Activated naive CD4-positive, alpha-beta T cell (primary cell): ENCODE measurements at places on chromosomes 1 and 21.

DNA sequence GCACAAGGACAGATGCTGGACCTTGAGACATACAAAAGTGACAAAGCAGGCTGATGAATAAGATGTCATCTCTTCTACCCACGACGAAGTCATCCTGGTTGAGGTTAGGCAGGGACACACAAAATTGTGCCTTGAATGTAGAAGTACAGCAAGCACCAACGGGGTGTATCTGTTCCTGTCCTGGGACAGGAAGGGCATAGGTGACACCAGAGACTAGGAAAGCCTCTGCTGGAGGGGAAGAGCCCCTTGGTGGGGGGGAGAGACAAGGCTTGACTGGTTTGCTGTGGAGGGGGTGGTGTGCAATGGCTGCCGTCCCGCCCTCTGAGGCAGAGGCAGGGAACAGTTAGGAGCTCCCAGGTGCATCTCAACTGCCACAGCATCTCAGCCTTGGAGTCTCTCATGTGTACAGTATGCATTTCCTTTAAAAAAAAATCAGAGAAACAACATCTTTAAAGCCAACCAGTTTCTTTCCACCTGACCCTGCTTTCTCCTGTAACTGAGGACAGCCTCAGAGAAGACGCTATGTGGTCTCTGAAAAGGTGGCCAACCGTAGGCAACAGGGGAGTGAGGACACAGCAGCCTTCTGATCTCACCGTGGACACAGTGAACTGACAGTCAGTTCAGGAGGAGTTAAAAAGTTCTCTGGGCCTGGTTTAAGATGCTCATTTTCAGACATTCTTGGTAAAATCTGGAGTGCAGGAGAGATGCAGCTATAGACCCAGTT is 17.7 kb upstream of the GFI1 start:
- no peak for DNase-seq

DNA sequence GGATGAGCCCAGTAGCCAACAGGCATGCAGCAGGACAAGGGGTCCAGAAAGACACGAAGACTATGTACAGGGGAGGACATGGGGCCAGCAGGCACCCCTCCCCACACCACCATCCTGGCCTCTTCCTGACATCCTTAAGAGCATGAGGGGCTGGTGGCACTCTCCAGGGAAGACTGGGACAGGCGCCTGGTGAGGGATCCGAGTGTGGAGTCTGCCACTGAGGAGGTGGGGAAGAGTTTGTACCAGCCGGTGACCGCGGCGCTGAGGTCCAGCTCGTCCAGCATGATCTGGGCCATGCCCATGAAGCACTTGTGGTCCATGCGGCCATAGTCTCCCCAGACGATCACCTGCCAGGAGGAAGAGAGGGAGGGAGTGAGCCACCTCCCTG is 39.1 kb downstream of the RIMS3 start:
- no peak for DNase-seq

- no peak for DNase-seq
Observed at GRCh38 chr1:99532276-99532580, 113.7 kb upstream of the PALMD start.

GRCh38 chr21:44869781-44870747 is 3.4 kb downstream of the PTTG1IP start:
- no peak for DNase-seq

- DNase-seq: no peak
Observed at GRCh38 chr1:179217943-179218507, 11.5 kb downstream of the ABL2 start.

DNA sequence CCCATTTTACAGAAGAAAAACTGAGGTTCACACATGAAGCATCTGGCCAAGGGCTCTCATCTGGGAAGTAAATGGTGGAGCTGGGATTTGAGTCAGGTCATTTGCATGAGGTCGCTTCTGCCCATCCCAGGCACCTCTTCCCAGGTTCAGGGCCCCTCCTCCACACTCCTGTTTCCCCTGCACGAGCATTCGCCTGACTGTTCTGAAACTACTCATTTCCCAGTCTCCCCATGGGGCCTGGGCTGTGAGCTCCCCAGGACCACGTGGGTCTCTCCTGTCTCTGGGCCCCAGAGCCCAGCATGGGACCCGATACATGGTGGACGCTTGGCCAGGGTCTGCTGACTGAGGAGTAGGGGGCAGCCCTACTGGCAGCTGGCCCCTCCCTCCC is 360.8 kb downstream of the MATN1 start:
- no peak for DNase-seq

- DNase-seq: no peak
Observed at GRCh38 chr21:41458121-41458520, 32.1 kb downstream of the MX1 start.

DNA sequence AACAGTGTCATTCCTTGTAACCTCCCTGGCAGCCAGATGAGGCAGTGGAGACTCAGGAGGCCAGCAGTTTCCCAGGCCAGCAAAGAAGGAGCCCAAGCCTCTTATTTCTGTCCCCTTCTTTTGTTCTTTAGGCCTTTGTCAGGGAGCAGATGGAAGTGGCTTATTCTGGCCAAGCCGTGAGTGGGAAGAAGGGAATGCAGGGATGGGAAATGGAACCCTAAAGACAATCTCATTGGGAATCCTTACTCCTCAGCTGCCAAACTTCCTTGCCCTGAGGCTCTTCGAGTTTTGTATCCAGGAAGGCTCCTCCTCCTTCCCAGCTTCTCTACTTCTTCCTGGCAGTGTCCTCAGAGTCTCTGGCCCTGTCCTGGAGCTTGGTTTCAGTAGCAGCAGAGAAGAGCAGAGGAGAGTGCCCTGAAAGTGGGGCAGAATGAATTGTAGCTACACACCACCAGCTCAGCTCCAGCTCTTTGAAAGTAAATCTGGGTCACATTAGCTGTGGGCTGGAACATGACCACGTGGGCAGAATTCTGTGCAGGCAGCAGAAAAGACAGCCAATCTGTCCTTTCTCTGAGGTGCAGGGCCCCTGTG is 63.9 kb downstream of the NDUFS5 start:
- DNase-seq: no peak

DNA sequence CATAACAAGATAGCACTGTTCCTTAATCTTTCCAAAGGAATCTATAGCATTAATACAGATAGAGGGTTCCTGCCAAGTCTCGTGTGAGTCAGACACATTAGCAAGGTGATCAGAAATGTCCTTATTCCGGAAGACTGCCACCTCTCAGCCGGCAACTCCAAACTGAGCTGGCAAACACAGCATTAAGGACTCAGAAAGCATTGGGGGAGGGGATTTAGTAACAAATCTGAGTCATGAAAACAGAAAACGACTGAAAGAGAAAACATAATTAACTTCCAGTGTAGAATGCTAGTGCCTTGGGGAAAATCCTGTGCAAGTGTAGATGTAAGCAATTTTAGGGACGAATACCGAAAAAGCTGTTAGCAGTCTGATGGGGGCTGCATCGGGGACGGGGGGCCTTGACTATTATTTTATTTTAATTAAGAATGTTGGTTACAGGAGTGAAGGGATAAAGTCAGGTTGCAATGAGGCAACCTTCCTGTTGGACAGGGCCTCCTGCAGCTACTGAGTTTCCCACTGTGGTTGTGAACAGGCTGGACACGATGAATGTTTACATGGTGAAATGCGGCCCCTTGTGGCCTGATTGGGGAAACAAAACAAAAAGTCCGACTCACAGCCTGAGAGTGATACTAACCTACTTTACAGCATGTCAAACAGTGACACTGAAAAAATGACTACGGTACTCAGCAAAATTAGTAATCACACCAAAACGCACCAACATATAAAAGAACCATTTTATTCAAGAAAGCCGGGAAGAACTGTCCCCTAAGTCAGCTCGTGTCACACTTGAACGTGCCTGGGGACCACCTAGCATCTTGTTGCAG is 20.7 kb downstream of the MIS18A start:
- no peak for DNase-seq

DNA sequence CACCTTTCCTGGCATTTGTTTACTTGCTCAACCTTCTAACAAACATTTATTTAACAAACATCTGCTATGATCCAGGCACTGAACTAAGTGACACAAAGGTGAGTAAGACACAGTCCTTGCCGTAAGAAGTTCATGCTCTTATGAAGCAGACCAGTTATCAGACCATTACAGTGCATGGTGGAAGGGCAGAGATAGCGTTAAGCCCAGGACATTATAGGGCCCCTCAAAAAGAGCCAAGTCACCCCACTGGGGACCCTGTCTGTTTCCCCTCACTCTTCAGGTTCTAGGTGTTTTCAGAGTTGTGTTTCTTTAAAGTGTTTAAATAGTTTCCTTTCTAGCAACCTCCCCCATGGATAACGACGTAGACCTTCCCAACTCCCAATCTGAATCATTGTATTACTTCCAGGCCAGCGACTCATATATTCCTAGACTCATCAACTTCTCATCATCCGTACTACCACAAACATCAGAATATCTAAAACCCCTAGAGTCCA is 39.3 kb downstream of the TCP10L start:
- DNase-seq: no peak

DNA sequence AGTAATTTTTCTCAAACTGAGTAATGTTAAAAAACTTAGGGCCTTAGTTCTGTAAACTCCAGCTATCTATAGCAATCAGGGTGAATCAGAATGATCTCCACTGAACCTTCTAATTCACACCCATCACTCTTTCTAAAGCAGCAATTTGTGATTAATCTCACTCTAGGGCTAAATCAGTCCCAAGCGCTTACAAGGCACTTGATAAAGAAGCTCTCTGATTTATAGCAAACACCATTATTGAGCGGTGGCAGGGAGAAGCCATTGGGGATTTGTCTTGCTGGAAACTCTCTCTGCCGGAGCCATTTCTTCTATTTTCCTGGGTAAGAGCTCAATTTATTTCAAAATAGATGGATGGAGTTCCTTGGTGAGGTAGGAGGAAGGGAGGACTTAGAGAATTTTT is 77.0 kb downstream of the OMA1 start:
- no peak for DNase-seq

- DNase-seq: no peak
Observed at GRCh38 chr1:151436985-151437384, 22.3 kb downstream of the POGZ start.

GRCh38 chr1:227926216-227926791 is 21.4 kb downstream of the WNT9A start:
- DNase-seq: no peak

DNA sequence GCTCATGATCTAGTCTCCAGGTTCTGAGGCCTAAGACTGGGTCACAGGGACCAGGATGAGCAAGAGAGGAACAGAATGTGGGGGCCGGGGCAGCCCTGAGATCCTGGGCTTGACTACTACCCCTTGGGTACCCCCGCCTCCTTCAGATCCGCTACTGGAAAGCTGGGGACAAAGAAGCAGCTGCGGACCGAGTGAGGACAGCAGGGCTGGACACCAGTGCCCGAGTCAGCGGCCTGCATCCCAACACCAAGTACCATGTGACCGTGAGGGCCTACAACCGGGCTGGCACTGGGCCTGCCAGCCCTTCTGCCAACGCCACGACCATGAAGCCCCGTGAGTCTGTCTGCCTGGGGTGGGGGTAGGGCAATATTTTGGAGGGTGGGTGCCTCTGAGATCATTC is 12.5 kb downstream of the TMEM81 start:
- DNase-seq: no peak

DNA sequence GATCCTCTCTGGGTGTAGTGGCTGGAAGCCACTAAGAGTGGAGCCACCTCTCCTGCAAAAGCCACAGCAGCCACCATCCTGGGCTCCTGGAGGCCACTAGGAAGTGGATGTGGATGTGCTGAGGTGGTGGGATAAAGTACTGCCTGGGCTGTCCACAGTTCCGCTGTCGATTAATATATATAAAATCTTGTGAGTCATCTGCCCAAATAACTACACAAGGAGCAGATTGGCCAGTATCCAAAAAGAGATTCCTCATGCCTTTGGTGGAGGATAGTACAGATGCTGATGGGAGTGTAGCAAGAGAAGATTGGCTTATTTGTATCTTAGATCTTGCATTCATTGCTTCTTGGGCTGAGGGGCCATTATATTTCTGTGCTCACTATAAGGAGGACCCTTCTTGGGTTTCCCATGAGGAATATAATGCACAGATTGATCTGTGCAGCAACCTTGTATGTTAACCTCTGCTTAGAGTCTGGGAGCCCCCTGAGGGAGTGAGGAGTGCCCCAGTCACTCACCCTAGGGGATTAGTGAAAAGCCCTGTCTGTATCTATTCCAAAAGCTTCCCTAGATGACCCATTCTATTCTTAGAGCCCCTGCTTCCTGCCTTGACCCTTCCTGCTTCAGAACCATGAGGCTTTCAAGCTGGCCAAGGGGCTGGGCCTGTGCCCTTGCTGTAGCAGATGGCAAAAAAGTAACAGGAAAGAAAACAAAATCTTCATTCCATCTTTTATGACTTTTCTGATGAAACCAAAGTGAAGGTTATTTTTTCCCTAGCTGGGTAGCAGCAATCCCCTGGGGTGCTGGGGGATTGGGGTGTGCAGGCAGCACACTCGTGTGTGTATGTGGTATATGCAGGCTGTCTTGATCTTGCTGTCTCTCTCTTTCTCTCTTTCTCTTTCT is 31.7 kb downstream of the RCSD1 start:
- DNase-seq: no peak

DNA sequence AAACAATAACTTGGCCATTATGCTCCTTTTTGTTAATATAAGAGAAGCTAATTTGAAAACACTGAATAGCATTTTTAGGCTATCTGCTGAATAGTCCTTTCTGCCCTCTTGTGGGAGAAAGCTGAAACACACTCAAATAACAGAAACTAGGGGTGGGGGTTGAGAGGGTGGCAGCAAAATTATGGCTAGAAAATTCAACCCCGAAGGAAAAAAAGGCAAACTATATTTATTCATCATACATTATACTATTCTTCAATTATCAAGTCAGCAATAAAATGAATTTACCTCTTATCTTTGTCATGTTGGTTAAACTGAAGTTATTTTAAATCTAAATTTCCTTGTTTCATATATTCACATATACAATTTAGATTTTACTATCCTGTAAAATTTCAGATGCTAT is 255.9 kb downstream of the FAF1 start:
- DNase-seq: no peak

GRCh38 chr21:27269644-27270043 is 302.8 kb upstream of the ADAMTS5 start:
- no peak for DNase-seq

DNA sequence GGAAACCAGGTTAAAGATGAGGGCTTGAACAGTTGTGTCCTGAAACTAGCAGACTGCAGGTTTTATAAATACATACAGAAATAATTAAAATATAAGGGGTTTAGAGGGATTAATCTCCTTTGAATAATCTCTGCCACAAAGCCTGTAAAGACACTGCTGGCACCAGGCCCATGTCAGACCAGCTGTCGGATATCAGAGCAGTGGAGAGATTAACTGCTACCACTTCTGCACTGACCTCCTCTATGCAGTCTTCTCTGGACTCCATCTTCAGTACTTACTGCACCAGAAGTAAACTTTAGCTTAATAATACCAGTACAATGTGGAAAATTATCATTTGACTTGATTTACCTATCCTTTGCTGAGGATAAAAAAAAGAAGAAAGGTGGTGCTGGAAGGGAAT is 128.6 kb downstream of the LHX4 start:
- no peak for DNase-seq

DNA sequence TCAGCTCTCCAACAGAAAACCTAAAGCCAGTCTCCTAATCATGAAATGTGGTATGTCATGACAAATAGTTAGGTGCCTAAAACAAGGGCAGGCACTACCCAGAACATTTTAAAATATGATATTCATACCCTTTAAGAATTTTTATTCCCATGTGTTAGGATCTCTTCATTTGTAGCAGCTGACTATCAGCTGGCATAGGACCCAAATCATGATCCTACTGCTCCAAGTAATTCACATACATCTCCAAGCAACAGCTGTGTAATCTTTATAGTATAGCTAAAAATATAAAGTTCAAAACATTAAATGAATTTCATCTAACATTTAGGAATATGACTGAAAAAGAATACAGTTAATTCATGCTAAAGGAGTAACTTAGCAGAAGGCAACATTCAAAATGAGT is 57.5 kb downstream of the ENAH start:
- no peak for DNase-seq

- DNase-seq: no peak
Observed at GRCh38 chr21:43880111-43880985, 15.3 kb downstream of the AGPAT3 start.
